AML-193 (cell line): ENCODE measurements at places on chromosomes 5 and 9.
A peak's percentile ranks its signal among the peaks of the same experiment; 100 is the strongest.

DNA sequence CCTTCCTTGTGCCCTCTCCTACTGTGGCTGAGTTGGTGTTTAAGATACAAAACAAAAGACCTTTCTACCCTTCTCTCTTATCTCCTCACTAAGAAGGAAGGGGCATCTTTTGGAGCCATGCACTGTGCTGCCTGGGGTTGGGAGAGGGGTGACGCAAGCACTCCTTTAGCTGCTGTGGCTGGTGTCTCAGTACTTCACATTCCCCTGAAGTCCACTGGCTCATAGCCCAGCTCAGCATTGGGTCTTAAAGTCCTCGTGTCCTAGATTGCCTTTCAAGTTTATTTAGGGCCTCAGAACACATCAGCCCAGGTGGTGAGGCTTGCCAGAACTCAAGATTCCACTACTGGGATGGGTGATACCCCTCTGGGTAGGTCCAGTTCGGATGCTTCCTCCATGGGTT lies 325.9 kb upstream of the CYLC2 start:
- no peak for DNase-seq

GRCh38 chr5:131630963-131631350 lies 4.1 kb downstream of the RAPGEF6 start:
- DNase-seq: no peak

GRCh38 chr9:137436761-137437600 lies 4.2 kb downstream of the ENTPD8 start:
- no peak for DNase-seq

GRCh38 chr5:140633021-140633471 lies at the start of gene CD14:
Gene CD14, minus strand, starts transcription at chr5:140633175. Its CDS starts 104 bp downstream, at chr5:140633071.
- no peak for DNase-seq

DNA sequence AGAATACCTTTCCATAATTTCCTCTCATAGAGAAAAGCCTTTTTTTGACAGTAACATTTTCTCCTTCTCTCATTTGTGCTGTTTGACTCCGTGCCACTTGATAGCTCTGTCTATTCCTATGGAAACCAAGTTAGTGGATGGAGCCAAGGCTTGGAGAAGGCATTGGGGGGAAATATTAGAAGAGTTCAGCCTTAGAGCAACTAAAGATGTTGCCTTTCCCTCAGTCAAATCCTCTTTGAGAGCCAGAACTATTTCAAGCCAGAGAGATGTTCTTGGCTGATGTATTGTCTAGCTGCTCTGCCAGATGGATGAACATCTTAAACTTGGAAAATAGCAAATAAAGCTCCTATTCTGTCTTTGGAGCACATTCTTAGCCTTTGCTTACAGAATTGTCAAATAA lies 112.4 kb downstream of the INVS start:
- no peak for DNase-seq

DNA sequence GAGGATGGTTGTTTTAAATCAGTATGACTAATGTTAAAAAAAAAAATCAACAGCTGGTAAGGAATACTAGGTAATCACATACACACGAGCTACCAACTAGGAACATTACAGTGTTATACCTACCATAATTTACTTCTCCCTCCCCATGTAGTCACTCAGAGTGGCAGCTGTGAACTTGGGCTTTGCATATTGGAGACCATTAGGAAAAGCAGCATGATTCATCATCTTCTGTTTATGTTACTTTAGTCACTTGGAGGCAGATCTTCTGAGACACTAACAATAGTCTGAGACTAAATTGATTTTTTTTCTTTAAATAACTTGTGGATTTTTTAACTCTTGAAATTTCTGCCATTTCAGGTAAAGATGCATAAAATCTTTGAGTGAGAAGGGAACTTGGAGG lies 141.5 kb upstream of the NR4A3 start:
- DNase-seq: no peak

DNA sequence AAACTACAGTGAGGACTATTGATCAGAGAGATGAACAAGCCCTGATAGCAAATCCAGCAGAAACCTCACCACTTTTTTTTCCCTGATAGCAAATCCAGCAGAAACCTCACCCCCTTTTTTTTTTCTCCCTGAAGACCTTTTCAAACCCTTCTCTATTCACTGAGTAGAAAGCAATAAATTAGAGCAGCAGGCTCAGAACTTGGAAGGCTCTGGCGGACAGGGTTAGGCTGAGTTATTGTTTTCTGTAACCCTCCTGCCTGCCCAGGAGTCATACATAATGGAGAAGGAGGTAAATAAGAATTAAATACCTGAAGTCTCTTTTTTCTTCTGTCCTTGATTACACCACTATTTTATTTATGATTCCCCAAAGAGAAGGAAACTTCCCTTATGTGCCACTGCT lies 136.3 kb upstream of the SNX2 start:
- no peak for DNase-seq

GRCh38 chr5:174045470-174046025 lies at the start of gene NSG2:
Gene NSG2, plus strand, starts transcription at chr5:174045706. Its CDS starts 1,050 bp downstream, at chr5:174046756.
- peak; percentile 4 for DNase-seq

GRCh38 chr9:137630679-137631078 lies 11.9 kb downstream of the EHMT1 start:
- no peak for DNase-seq

GRCh38 chr9:124506931-124507879 lies at the start of gene NR5A1:
Gene NR5A1, minus strand, starts transcription at chr9:124507399. Its CDS starts 4,004 bp downstream, at chr9:124503395.
- no peak for DNase-seq
